ENCODE measurements at places on chromosomes 3 and 15.

DNA sequence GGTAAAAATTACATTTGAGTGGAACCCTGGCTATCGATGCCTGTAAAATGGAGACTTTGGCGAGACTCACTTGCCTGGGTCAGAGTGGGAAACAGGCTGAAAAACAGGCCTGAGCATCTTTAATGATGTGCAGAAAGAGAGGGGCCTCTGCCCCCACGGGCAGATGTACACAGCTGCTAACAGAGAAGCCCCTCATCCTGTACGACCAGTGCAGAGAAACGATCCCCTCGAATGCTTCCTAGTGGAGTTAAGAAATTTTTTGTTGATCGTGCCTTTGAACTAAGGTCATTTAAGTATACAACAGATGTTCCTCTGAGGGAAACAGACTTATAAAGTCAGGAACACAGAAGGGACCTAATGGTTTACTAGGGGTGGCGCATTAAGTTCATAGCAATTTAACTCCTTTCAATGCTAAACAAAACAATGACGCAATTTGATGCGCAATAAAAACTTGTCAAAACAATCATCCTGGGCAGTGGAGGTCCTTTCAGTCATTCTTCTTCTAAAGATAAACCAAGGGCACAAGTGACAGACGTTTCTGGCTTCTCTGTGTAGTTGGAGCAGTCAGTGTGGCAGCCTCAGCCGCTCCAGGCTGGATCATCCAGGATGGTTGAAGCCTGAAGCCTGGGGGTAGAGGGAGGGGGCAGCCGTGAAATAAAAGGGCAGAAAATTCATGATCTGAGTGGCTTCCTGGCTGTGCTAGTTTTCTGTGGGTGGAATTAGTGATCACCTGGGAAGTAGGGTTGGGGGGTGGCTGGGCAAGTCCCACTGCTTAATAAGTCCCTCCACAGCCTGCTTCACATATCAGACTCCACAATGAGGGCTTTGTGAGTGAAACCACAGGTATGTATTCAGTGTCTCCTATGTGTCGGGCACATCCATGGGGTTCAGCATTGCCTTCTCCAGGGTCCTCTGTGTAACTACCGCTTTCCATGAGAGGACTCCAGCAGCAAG lies 50.8 kb upstream of the MRPS22 start:
- no peak for DNase-seq

- DNase-seq: no peak
Observed at GRCh38 chr3:54641226-54642014, 286.4 kb downstream of the LRTM1 start.

GRCh38 chr3:48427630-48427962 lies 2.3 kb downstream of the PLXNB1 start:
- DNase-seq: no peak

DNA sequence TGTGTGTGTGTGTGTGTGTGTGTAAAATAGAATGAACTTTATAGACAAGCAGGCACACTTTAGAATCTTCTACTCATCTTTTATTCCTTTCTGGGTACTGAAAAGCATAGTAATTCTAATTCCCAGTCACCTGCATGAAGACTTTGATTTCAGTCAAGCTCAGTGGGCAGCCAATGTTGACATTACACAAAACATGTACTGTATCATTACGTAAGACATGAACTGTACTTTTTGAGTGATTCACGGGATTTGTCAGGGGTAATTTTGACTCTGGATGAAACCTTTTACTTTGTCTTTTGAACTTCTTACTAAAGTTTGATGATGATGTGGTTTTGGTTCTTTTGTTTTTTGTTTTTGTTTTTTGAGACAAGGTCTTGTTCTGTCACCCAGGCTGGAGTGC lies 38.8 kb downstream of the PTPRG start:
- no peak for DNase-seq

GRCh38 chr3:86960550-86960949 lies 30.4 kb downstream of the VGLL3 start:
- DNase-seq: no peak

- DNase-seq: no peak
Observed at GRCh38 chr3:122794483-122794778, 438 bp upstream of the SLC49A4 start.

GRCh38 chr3:69339760-69340159 lies 46.1 kb downstream of the FRMD4B start:
- no peak for DNase-seq

DNA sequence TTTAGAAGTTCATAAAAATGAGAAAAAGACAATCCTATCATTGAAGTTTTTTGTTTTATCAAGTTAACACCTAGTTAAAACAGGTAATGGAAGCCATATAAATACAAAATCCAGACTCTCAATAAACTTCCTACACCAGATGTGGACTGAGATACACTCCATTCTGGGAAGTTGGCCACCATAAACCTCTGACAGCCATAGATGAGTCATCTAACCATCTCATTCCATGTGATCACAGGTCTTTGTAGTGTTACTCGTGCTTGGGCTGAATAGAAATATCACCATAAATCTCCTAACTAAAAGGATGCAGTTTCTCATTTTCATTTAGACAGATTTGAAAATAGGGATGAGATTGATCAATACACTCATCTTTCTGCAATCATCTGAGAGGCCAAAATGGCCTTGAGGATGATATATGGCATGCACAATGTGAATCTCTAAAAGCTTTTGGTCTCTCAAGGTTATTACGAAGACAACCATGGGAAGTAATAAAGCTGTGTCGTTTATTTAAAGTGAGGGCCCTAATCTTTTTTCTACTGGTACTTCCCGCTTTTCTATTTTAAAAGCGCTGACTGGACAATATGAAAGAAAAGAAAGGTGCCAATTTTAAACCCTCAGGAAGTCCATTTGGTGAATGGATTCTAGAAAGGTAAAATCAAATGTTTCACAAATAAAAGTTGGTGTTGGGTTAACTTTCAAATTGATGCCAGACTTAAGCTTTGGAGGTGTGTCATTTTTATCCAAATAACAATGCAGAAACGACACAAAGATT lies 155.5 kb downstream of the POLR2M start:
- DNase-seq: no peak

GRCh38 chr3:197149528-197149927 lies 119.9 kb upstream of the MELTF start:
- DNase-seq: no peak

GRCh38 chr15:100778831-100779288 lies 100.8 kb upstream of the ALDH1A3 start:
- no peak for DNase-seq

- no peak for DNase-seq
Observed at GRCh38 chr15:90807786-90808086, 60.7 kb upstream of the FURIN start.

- DNase-seq: no peak
Observed at GRCh38 chr15:99511531-99511865, 54.3 kb upstream of the MEF2A start.

- DNase-seq: no peak
Observed at GRCh38 chr3:127161973-127162579, 30.9 kb upstream of the PRR23E start.

DNA sequence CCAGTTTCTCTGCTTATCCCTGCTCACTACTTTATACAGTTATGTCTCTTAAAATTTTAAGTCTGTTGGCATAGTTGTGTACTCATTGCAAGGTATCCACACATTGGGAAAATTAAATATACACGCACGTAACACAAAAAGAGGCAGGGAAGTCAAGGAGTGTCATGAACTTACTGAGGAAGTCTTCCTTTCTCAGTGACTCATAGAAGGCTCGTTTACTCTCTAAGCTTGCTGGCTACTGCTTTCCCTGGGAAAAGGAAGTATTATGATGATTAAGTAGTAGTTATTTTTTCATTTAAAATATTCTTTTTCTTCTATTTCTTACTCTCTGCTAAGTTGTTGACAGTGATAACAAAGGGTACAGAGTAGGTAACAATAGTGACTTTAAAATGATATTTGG lies 287.3 kb downstream of the UBE2E2 start:
- no peak for DNase-seq

- no peak for DNase-seq
Observed at GRCh38 chr3:123161167-123161566, 40.6 kb upstream of the SEC22A start.

DNA sequence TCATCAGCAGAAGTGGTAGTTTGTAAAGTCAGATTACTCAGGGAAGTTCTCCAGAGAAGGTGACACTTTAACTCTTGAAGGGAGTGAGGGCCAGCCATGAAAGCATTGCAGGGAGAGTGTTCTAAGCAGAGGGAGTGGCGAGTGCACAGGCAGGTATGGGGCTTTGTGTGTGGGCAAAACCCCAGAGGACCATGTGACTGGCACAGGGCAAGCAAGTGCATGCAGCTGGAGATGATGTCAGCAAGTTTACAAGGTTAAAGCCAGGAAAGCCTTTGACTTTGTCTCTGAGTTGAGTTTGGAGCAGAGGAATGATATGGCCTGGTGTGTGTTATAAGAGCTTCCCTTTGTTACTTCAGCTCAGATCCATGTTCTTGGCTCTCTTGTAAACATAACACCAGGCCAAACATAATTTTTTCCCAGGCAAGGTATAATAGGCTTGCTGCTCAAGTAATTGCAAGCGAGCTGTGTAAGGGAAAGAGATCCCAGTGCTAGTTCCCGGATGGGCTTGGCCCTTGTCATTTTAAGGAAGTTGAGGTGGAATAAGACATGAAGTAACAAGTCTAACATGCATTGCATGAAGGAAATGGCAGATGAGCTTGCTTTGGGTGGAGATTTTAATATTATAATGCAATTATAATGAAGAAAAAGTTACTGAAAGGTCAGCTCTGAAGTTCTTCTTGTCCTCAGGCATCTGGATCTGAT lies 341.1 kb upstream of the LRRC3B start:
- DNase-seq: no peak

GRCh38 chr3:194092881-194093301 lies 43.1 kb upstream of the HES1 start:
- no peak for DNase-seq

GRCh38 chr3:3625544-3626271 lies 173.5 kb upstream of the LRRN1 start:
- DNase-seq: no peak

DNA sequence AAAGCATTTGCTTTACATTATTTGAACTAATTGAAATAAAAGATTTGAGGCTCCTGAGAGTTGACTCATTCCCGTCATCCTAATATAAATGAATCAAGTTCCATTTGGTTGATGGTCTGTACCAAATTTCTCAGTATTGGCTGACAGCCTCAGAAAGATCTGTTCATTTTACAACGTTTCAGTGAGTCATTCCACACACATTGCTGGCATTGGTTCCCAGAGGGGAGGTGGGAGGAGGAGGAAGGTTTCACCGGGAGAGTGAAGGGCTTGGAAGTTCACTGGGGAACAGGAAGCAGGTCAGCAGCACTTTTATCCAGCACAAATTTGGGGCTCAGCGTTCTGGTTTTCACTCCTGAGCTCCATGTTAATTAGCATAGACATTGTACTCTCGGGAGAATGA lies 176.7 kb upstream of the CADPS start:
- no peak for DNase-seq

- no peak for DNase-seq
Observed at GRCh38 chr15:99010768-99011167, 3.2 kb upstream of the PGPEP1L start.

GRCh38 chr3:31226346-31226745 lies 306.4 kb upstream of the STT3B start:
- no peak for DNase-seq

- no peak for DNase-seq
Observed at GRCh38 chr3:37891227-37891626, 29.5 kb downstream of the CTDSPL start.
